ENCODE measurements at places on chromosomes 3 and 15.

DNA sequence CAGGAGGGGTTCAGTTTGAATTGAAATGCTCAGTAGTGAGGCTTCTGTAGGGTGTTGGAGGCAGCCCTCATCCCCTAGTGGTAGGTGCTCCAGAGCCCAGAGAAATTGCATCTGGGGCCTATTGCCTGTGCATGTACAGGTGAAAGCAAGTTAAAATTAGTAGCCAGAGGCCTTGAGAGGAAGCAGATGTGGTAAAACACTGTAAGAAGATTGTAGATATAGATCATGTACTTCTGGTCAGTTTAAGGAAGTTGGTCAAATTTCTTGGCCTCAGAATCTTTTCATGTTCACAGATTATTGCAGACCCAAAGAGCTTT, 34.6 kb downstream of the IGSF10 start:
- no peak for DNase-seq

GRCh38 chr3:9503283-9503682, 50.3 kb downstream of the LHFPL4 start:
- peak; percentile 96 for DNase-seq

- no peak for DNase-seq
Measured at GRCh38 chr3:110126065-110126464, 788.7 kb upstream of the DPPA4 start.

- no peak for DNase-seq
Measured at GRCh38 chr3:141603473-141604035, 116.7 kb downstream of the RASA2 start.

DNA sequence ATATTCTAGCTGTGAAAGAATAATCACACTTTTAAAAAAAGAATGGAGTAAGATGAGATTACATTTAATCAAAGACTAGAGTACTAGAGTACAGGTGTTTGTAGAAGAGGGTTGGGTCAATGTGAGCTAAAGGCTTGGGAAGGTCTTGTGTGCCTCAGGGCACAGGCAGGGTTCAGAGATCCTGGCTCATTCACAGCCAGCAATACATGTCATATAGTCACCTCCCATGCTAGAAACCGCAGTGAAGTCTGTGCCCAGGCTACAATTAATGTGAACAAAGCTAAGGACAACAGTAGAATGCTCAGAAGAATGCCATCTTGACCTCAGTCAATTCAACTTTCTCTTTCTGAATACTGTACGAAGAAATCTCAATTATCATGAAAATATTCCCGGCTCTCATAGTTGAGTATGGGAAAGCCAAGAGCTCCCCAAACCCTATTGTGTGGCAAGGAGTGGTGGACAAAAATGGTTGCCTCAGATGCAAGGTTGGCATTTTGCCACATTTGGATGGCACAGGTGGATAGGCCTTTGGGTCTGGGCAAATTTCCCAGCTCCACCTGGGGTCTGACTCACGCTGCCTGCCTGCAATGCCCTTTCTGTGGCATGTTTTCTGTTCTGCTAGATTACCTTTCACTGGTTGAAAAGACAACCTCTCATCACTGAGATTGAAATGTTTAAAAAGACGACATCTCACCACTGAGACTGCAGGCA, 70.2 kb downstream of the NMD3 start:
- no peak for DNase-seq

DNA sequence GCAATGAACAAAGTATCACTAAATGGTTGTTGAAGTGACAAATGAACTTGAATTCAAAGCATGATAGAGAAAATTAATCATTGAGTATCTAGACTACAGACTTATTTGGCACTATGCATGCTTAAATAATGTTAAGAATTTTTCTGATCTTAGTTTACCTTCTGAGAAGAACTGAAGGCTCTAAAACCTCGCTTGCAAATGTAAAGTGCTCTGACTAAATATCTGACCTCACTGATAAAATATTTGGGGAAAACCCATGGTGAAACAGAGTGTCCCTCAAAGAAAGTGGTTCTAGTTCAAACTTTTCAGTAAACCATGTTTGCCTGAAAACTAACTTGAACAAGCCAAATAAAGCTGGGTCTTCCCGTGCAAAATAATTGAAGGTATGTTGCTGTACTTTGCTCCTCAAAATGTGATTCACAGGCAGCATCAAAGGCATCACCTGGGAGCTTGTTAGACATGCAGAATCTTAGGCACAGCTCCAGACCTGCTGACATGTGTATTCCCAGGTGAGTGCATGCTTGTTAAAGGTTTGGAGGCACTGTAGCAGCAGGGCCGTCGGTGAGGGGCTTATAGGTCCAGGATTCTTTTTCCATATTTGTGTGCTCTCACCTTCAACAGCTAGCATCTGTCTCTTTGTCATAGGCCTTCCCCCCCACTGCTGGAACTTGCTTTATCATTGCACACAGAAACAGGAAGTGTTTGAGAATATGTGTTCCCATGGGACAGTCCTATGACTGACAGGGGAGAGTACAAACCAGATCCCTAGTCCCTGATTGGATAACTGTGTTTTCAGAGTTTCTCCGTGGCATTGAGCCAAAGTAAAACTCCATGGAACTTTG, 524.2 kb upstream of the LMCD1 start:
- no peak for DNase-seq

GRCh38 chr15:66713843-66714508, 11.9 kb downstream of the SMAD6 start:
- DNase-seq: no peak

DNA sequence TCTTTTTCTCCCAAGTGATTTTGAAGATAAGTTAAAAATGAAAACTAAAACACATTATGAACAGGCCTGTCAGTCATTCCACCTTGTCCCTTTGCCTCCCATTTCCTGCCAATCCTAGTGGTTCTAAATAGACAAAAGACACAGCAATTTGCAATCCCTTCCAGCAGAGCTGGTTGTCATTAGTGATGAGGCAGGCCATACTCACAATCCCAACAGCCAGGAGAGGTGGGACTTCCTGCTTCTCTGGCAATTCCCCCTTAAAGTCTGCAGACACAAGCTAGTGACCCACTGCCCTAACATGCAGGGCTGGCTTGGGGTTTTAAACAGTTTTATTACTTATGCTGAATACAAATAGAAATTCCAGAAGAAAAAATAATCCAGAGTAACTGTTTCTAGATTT, 38.4 kb upstream of the RBP1 start:
- peak; percentile 28 for DNase-seq

GRCh38 chr15:75680007-75680789, 32.5 kb downstream of the CSPG4 start:
- DNase-seq: no peak

GRCh38 chr3:99645277-99646106, 7.1 kb downstream of the COL8A1 start:
- DNase-seq: peak; percentile 46

DNA sequence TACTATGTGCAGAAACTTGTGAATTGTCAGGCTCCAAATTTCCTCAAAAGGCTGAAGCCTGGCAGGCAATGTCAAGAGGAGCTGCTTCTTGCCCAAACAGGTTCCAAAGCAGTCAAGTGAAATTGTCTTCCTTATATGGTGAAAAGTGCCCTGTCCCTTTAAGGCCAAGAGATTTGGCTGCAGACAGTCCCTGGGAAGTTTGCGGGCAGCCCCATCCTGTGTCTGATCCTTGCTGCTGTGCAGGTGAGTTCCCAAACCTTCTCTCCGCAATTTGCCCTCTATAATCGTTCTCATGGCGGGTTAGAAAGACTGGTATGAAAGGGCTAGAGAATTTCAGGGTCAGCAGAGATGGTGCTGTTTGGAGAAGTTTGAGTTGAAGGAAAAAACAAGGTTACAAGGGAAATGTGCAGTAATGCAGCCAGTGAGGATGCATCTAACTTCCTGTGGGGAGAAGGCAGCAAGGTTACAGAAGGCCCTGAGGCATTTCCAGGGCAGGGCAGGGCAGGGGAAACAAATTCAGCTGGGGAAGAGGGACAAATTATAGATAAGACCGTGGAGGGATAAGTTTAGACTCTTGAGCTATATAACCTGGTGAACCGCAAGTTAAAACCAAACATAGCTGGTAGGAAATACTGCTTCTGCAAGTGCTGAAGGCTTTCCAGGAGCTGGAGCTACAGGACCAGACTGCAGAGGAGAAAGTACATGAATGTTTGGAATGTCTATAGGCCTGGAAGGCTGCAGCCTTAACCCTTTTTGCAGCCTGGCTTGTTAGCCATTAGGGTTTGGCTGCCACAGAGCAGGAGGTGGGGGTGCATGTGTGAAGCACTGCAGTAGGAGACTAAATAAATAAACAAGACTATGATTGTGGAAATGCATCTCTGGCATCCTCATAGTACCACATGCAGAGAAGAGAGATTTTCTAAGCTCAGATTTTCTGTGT, 256.2 kb upstream of the IL12A start:
- DNase-seq: peak; percentile 79

DNA sequence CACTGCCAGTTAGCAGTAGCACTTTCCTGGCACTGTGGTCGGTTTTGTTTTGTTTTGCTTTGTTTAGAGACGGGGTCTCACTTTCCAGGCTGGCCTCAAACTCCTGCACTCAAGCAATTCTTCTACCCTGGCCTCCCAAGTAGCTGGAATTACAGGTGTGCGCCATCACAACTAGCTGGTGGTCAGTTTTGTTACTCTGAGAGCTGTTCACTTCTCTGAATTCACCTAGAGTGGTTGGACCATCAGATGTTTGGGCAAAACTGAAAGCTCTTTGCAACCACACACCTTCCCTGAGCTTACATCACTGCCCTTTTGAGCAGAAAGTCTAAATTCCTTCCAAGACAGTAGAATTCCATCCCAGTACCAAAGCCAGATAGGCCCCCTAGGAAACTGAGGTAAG, 22.6 kb downstream of the CLDN18 start:
- DNase-seq: no peak

DNA sequence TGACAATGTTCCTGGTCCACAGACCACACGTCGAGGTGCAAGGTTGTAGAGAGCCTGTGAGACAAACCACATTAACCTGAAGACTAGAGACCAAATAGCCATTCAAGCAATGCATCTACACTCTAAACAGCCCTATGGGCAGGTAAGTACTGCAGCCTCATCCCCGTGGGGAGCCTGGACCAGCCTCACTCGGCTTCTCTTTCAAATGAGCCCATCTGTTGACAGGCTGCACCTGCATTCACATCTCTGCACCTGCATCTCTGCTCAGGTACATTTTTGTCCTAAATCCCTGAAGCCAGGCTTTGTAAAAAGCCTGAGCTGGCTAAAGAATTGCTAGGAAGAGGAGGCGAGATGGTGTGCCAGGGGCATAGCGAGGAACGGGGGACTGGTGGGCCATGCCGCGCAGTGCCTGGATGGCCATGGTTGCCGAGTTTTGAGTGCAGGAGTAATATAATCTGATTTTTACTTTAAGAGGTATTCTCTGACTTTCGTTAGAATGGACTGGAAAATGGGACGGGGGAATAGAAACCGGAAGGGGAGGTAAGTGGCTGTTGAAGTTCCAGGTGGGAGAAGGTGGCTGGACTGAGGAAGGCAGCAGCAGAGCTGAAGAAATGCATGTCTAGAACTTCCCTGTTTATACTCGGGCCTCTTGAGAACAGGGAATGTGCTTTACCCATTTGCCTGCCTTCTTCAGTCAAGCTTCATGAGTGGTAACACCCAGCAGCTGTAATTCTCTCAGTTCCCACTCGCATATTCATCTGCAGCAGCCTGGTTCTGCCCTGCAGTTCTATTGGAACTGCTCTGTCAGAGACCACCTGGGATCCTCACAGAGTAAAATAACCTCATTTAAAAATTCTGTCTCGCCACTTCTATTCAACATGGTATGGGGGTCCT, 226.4 kb downstream of the OPA1 start:
- DNase-seq: no peak

- DNase-seq: no peak
Measured at GRCh38 chr3:133833267-133833666, 27.7 kb downstream of the SRPRB start.

GRCh38 chr3:129824926-129825541, 68.5 kb downstream of the TMCC1 start:
- peak; percentile 42 for DNase-seq

Data from ELF-1 (cell line).